GM23248 (cell line): ENCODE measurements at places on chromosomes 2 and 18. TPM values are rescaled to one million over a fixed set of nuclear protein-coding genes. Genes with fewer than 3 reads are reported as not detected.

CNPPD1 gene
- polyA plus RNA-seq = 43.8 and 43.9 TPM in 2 replicates

ARHGAP15 gene
- 0.10 TPM in 1 of 2 replicates, not detected in the other for polyA plus RNA-seq

GPR155 gene
- 2.6 and 3.2 TPM in 2 replicates for polyA plus RNA-seq

PAX8 gene
- polyA plus RNA-seq = 13.1 and 20.4 TPM in 2 replicates

FOSL2 gene
- 42.4 and 45.0 TPM in 2 replicates for polyA plus RNA-seq

VWA3B gene
- not detected in 2 replicates for polyA plus RNA-seq

CPO gene
- 0.20 TPM in 1 of 2 replicates, not detected in the other for polyA plus RNA-seq

RGPD3 gene
- 0.06 and 0.08 TPM in 2 replicates for polyA plus RNA-seq

TWIST2 gene
- polyA plus RNA-seq = 248 and 253 TPM in 2 replicates

XDH gene
- polyA plus RNA-seq = 1.3 and 1.8 TPM in 2 replicates

ZNF513 gene
- 6.0 and 6.6 TPM in 2 replicates for polyA plus RNA-seq

FHOD3 gene
- 1.4 and 1.6 TPM in 2 replicates for polyA plus RNA-seq

CFAP65 gene
- polyA plus RNA-seq = 0.08 TPM in 1 of 2 replicates, not detected in the other

MC4R gene
- 0.14 and 0.33 TPM in 2 replicates for polyA plus RNA-seq

ASXL2 gene
- polyA plus RNA-seq = 4.5 and 4.9 TPM in 2 replicates

GRHL1 gene
- polyA plus RNA-seq = 0.45 and 0.61 TPM in 2 replicates

PSD4 gene
- 0.63 and 1.1 TPM in 2 replicates for polyA plus RNA-seq

TTN gene
- 0.13 and 0.39 TPM in 2 replicates for polyA plus RNA-seq

LONRF2 gene
- polyA plus RNA-seq = not detected in 2 replicates

GULP1 gene
- 6.1 and 6.8 TPM in 2 replicates for polyA plus RNA-seq

ORC2 gene
- polyA plus RNA-seq = 5.4 and 8.0 TPM in 2 replicates

PLCD4 gene
- polyA plus RNA-seq = 1.6 TPM in 2 replicates

CHMP1B gene
- polyA plus RNA-seq = 47.1 and 49.2 TPM in 2 replicates

HOXD4 gene
- polyA plus RNA-seq = 0.54 and 1.4 TPM in 2 replicates

GREB1 gene
- 0.05 TPM in 1 of 2 replicates, not detected in the other for polyA plus RNA-seq

ASXL3 gene
- not detected in 2 replicates for polyA plus RNA-seq

B4GALT6 gene
- polyA plus RNA-seq = 1.2 and 1.3 TPM in 2 replicates

GNAL gene
- polyA plus RNA-seq = 0.16 and 0.19 TPM in 2 replicates

GALNT3 gene
- polyA plus RNA-seq = 0.30 and 0.40 TPM in 2 replicates

ITPRIPL1 gene
- 0.06 and 0.19 TPM in 2 replicates for polyA plus RNA-seq

PARD6G gene
- 0.42 and 0.53 TPM in 2 replicates for polyA plus RNA-seq

EPB41L3 gene
- 19.2 and 20.8 TPM in 2 replicates for polyA plus RNA-seq

TRAK2 gene
- 21.4 and 24.3 TPM in 2 replicates for polyA plus RNA-seq
